ENCODE measurements at places on chromosomes 3 and 15.

- DNase-seq = no peak
Measured at GRCh38 chr3:152942366-152942765, 107.4 kb downstream of the P2RY1 start.

DNA sequence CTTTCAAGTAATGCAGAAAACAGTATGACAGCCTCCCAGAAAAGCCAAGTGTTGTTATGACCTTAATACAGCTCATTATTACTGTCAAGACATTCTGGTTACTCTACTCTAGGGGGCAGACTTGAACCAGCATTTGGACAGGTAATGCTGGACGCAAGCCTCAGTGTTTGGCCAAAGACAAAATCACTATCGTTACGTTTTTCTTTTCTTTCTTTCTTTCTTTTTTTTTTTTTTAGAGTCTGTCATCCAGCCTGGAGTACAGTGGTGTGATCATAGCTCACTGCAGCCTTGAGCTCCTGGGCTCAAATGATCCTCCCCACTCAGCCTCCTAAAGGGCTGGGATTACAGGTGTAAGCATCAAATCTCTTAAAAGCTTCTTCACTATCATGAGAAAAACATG lies 29.4 kb upstream of the TMEM45A start:
- DNase-seq = no peak

DNA sequence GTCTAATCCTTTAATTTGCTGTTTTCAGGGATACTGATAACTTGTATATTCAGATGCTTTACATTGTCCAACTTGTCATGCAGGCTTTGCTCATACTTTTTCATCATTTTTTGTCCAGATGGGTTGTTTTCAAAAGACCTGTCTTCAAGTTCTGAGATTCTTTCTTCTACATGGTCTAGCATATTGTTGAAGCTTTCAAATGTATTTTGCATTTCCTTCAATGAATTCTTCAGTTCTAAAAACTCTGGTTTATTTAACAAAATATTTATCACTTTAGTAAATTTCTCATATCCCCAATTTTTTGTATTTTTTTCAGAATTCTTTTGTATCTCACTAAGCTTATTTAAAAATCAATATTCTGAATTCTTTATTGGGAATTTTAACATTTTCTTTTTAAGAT lies 388.3 kb upstream of the IL12A start:
- DNase-seq = no peak

- DNase-seq = no peak
Measured at GRCh38 chr3:168864107-168865021, 768.6 kb upstream of the GOLIM4 start.

GRCh38 chr3:139357899-139358298 lies 14.1 kb downstream of the MRPS22 start:
- DNase-seq = no peak

- DNase-seq = peak; percentile 51
Measured at GRCh38 chr3:13069495-13069894, 3.7 kb downstream of the IQSEC1 start.

DNA sequence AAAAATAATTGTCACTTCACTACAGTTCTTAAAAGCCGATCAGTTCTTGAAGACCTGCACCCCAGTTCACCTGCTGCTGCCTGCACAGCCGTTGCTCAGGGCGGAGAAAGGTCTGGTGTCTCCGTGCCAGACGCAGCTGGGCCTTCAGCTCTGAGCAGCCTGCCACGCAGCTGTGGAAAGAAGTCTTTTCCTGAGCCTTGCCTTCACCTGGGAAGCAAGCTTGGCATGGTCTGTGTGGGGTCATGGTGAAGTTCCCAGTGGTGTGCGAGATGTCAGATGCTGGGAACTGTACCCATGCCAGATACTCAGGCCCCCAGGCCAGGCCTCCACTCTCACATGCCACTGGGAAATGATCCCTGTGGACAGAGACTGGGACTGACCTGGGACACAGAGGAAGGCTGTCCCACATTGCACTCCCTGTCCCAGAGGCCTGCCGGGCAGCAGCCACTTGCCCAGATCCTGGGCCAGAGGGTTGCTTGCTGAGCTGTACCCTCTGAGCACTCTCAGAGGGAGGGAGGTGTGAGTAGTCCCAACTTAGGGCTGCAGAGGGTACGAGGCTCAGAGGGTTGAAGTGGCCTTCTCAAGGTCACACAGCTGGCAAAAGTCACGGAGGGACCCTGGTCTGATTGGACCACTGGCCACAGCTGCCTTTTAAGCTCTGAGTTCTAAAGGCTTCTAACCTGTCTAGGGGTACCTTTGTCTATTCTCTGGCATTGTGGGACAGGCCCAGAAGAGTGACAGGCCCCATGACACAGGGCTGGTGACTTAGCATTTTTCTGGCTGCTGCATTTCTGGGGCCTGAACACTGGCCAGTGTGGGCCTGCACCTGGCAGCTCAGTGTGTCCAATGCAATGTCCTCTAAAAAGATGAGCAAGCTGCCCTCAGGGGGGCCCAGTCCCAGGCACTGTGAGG lies 55.4 kb downstream of the KLF13 start:
- DNase-seq = no peak

- DNase-seq = no peak
Measured at GRCh38 chr3:153043729-153044328, 118.2 kb upstream of the RAP2B start.

- DNase-seq = no peak
Measured at GRCh38 chr3:4529876-4530588, 36.9 kb downstream of the ITPR1 start.

GRCh38 chr3:110198717-110199587 lies 861.6 kb upstream of the DPPA4 start:
- no peak for DNase-seq

DNA sequence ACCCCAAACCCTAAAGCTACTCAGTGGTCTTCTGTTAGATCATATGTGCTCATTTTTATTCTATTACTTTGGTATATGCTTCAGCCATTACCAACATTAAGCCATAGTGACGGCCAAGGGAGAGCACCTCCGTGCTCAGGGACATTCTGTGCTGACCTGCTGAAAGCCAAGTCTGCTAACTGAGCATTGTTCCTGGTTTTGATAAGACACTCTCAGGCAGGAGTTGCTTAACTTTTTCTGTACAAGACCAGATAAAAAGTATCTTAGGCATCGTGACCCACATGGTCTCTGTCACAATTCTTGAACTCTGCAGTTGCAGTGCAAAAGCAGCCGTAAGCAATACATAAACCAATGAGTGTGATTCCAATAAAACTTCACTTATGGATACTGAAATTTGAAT lies 100.6 kb downstream of the KLHL25 start:
- no peak for DNase-seq

DNA sequence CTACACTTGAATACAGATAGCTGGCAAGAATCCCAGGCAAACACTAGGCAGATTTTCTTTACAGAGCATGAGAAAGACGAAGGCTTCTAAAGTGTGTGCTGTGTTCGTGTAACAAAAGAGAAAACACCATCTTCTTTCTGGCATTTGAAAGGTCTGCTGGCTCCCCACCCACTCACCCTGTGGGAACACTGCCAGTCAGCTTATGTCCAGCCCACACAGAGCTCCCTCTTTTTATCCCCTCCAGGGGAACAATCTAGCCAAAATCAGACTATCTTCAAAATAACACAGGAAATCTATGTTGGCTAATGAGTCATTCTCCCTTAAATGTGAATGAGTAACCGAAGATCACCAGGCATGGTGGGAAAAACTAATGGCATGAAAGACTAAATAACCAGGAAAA lies 45.6 kb upstream of the PAQR5 start:
- DNase-seq = no peak

GRCh38 chr3:38980938-38981337 lies 70.8 kb downstream of the SCN11A start:
- no peak for DNase-seq

DNA sequence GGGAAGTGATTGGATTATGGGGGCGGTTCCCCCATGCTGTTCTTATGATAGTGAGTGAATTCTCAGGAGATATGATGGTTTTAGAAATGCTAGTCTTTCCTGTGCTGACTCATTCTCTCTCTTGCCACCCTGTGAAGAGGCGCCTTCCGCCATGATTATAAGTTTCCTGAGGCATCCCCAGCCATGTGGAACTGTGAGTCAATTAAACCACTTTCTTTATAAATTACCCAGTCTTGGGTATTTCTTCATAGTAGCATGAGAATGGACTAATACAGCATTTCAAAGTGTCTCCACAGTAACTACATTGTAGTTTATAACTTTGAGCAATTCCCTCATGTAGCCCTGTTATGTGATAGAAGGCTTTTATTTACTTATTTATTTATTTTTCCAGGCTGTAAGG lies 128.8 kb upstream of the CHRNA7 start:
- no peak for DNase-seq

- DNase-seq = no peak
Measured at GRCh38 chr3:13193320-13194284, 120.4 kb upstream of the IQSEC1 start.

GRCh38 chr3:120983321-120983665 lies 75.3 kb downstream of the STXBP5L start:
- no peak for DNase-seq

GRCh38 chr15:87959080-87959479 lies 297.5 kb downstream of the NTRK3 start:
- no peak for DNase-seq
